WTC11 (cell line): ENCODE measurements at places on chromosomes 4 and X. TPM values are rescaled to one million over a fixed set of nuclear protein-coding genes. Genes with fewer than 3 reads are reported as not detected.
A peak's percentile ranks its signal among the peaks of the same experiment; 100 is the strongest.

GRCh38 chr4:21901831-21902230, 46.7 kb downstream of the KCNIP4 start:
- DNase-seq = no peak

DNA sequence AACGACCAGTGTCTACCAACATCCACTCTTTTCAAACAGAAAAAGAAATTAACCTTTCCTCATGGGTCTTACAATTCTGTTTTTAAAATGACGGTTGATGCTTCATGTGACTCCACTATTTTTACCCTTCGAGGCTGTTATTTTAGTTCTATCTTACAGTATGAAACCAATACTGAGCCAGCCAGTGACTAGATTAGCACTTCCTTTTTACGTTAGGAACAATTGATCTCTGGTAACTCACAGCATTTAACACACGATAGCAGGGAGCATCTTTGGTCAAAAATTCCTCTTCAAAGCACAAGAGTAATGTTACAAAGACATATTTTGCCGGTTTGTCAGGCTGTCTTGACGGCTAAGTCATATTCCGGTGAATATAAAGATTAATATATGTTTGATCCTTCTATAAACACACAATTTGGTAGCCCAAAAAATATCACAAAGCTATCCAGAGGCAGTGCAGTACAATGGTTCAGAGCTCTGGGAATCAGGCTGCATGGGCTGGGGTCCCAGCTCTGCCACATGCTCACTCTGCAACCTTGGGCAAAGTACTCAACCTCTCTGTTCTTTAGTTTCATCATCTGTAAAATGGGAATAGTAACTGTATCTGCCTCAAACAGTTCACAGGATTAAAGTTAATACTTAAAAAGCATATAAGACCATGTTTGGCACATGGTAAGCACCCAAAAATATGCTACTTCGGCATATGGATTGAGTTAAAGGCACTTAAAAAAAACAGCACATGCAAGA, 62.9 kb upstream of the TXK start:
- no peak for DNase-seq

- no peak for DNase-seq
Measured at GRCh38 chrX:98289726-98290125, 1406.0 kb downstream of the RPA4 start.

DNA sequence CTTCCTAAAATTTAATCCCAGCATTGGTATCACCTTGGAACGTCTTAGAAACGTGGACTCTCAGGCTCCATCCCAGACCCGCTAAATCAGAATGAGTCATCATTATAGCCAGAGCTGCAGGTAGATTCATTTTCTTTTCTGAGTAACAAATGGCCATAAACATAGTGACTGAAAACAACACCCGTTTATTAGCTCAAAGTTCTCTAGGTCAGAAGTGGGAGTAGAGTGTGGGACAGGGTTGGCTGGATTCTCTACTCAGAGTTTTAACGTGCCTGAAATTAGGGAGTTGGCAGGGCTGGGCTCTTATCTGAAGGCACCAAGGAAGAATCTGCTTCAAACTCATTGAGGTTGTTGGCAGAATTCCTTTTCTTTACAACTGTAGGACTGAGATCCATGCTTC, 101.8 kb upstream of the C1QTNF7 start:
- DNase-seq = no peak

GRCh38 chrX:140526171-140526570, 21.3 kb upstream of the SOX3 start:
- peak; percentile 23 for DNase-seq

GRCh38 chrX:135463937-135464336, 42.2 kb downstream of the SMIM10L2A start:
- DNase-seq = no peak

GRCh38 chr4:118783887-118784286, 52.0 kb downstream of the SEC24D start:
- no peak for DNase-seq

DNA sequence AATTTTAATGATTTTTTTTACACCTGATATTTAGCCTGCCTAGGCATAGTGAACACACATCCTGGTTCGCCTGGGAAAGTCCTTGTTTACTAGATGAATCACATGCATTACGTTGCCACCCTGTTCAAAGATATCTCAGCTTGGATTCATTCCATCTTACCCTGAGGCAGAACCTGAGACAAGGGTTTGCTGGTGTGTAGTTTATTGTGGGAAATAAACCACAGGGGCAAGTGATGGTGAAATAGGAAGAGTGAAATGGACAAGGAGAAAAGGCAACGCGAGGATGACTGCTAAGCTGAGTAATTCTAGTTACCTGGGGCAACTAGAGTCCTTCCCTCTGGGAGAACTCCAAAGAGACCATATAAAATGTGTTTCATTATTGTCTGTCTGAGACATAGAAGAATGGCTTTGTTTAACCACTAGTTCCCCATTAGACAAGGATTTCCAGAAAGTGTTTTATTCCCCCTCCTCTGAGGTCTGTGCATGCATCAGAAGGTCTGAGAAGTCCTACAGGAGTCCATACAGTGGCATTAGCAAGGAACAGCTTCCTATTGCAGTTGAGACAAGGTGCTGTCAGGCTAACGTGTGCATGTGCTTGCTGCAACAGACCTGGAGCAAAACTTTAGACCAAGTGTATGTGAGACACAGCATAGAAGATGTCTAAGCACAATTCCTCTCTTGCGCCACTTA, 797.3 kb upstream of the FRG1 start:
- DNase-seq = no peak

GRCh38 chr4:138555584-138555983, 313.4 kb upstream of the SLC7A11 start:
- peak; percentile 32 for DNase-seq

DNA sequence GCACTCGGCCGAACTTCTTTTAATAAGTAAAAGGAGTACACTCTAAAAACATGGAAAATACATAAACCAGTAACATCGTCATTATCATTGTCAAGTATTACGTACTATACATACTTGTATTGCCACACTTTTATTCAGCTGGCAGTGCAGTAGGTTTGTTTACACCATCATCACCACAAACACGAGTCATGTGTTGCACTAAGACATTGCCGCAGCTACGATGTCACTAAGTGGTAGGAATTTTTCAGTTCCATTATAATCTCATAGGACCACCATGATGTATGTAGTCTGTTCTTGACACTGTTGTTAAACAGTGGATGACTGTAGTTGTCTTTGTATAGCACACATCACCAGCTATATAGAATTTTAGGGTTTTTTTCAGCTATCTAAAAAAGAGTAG, 48.0 kb upstream of the TMEM131L start:
- DNase-seq = no peak

DNA sequence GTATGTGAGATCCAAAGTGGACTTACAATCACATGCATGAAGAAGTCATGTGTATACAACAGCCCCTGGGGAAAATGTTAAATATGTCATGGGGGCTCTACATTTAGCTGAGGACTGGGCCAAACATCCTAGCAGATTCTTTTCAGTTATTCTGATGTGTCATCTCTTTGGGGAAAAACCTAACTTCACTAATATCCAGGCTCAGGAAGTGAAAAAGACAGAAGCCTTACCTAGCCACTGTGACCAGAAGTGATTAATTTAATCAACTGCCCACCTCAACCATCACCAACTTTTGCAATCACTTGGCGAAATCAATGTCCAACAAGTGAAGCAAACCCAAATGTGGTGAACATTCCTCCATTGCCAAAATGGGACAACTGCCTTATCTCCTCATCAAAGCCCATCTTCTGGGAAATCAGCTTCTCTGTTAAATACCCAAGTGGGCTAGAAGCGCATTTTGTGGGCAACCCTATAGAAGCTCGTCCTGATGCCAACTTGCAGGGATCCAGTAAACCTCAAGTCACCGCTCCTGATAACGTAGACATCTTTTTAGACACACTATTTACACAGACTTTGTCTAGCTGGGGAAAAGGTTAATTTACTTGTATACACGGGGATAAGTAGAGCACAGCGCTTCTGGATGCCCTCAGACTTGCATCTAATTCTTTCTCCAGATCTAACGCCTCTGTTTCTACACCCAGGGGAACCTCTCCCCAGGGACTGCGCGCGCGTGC, 1.4 kb upstream of the HHIP start:
- no peak for DNase-seq

DNA sequence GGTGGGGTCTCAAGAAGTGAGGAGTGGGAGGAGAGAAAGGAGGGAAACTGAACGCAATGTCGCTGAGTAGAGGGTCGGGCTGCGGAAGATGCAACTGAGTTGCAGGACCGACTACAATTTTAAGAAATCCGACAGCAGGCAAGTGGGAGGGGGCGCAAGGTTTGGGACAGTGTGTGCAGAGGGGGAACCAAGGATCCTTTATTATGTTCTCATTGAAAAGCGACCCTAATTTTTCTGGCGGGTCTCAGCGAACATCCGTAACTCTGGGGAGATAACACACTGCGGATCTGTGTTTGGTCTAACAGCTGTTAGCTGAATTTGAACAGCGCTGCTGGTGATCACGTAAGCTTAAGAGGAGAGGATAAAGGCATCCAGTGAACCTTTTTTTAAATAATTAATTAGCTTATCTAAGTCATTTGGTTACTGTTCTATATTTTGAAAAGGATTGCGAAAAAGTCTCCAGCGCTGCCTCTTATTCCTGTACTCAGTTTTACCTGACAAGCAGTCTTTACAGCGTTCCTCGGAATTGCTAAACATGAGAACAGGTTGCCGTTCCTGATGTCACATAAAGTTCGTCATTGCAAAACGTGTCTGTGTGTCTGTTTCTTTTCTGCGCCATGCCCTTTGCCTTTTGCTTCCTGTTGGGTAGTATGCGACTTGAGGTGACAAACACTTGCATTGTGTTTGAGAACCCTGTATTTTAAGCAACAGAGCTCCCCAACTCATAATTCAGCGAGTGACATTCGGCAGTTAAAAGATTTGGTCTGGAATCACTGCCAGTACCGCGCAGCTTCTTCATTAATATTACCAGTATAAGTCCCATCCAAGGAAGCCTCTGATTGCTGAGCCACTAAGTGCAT, 1.3 kb downstream of the HTR2C start:
- DNase-seq = no peak

DNA sequence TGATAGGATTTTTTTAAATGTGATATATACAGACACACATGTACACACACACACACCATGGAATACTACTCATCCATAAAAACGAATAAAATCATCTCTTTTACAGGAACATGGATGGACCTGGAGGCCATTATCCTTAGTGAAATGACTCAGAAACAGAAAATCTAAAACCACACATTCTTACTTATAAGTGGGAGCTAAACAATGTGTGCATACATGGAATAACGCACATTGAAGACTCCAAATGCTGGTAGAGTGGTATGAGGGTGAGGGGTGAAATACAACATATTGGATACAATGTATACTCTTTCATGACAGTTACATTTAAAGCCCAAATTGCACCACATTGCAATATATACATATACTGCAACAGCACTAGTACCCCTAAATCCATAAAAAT, 120.2 kb upstream of the ADGRL3 start:
- no peak for DNase-seq

DNA sequence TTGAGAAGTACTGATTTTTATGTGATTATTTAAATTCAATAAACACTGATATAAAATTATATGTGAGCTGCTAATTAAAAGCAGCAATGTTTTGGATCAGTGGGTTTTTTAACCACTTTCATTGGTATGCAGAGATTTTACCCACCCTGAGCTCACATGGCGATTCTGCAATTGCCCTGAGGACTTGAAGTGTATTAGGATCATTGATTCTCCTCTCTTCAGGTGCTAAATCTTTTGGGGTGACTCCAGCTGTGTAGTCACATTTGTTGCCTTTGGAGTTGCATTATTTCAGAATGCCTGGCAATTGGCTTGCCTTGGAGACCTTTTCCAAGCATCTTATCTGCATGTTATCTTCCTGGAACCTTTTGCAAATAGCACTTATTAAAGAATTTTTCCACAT, 51.3 kb downstream of the UGT8 start:
- no peak for DNase-seq

DNA sequence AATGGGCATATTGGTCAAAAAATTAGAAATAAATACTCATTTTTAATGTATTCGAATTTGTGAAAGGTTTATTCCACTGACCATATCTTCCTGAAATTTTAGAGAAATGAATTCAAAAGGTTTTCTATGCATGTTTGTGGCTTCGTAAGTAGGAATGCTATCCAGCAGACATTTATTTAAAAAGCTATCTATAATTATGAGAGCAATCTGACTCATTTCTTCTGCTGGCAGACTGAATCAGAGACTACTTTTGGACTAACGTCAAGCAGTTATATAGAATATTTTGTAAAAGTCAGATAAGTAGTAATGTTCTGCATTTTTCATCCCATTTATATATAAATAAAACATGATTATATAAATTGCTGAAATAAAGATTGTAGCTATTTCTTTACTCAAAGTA, 125.0 kb downstream of the SPCS3 start:
- DNase-seq = no peak

GRCh38 chr4:158826882-158827281, 58.1 kb downstream of the FNIP2 start:
- DNase-seq = no peak

DNA sequence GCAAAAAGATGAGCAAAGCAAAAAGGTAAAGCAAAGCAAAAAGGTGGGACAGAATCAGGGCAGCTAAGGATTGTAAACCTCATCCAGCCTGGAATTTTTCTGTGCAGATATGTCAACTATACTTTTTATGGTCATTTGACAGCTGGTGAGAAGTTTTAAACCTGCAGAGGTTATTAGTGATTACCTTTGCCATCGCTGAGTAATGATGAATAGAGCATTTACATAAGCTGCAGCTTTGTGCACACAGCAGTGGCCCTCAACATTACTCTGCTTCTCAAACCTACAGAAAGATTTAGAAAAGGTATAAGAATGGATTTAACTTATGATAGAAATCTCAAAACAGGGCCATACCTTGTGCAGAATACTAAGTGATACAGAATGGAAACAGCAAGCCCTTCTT, 54.5 kb upstream of the C4orf54 start:
- DNase-seq = no peak

- no peak for DNase-seq
Measured at GRCh38 chrX:11386001-11386523, 92.8 kb downstream of the AMELX start.

DNA sequence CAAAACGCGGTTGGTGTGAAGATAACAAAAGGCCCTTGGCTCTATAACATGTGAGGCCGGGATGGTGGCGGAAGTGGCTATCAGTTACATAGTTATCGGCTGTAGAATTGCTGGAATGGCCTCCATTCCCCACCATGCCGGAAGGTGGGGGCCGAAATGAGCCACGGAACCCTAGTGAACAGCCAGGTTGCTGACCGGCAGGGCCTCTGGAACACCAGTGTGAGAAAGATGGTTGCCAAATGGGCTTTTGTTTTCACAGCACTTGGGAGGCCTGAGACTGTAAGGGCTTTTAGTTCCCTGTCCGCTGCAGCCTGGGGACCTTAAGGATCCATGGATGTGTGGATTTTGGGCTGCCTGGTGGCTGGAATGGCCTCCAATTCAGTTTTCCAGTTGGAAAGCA, 23.3 kb upstream of the ARX start:
- DNase-seq = no peak

Gene ZNF630
- 1.3 to 2.1 TPM (median 1.9 TPM) in 3 replicates for total RNA-seq

Gene PNMA6A
- total RNA-seq = 4.4 to 5.1 TPM (median 4.5 TPM) in 3 replicates

Gene CSAG2
- total RNA-seq = not detected in 3 replicates

Gene CYTL1
- 3.2 to 7.9 TPM (median 7.1 TPM) in 3 replicates for total RNA-seq

Gene MAGEA2B
- 12.3 to 13.8 TPM (median 13.7 TPM) in 3 replicates for total RNA-seq

Gene CCSER1
- total RNA-seq = 0.71 to 1.1 TPM (median 0.87 TPM) in 3 replicates

Gene TMEM164
- total RNA-seq = 16.0 to 22.3 TPM (median 19.2 TPM) in 3 replicates

Gene KIF4A
- total RNA-seq = 34.9 to 36.2 TPM (median 35.5 TPM) in 3 replicates

Gene SPANXN3
- not detected in 3 replicates for total RNA-seq

Gene BST1
- total RNA-seq = 1.1 to 1.9 TPM (median 1.4 TPM) in 3 replicates

Gene BOD1L1
- total RNA-seq = 31.9 to 43.5 TPM (median 32.4 TPM) in 3 replicates

Gene NUP62CL
- total RNA-seq = 3.3 to 6.2 TPM (median 5.5 TPM) in 3 replicates
